Putamen (tissue), 1 donor: ENCODE measurements at places on chromosomes 11 and 22.

- peak; percentile 30 for DNase-seq
Observed at GRCh38 chr11:130180491-130180890, 20.9 kb downstream of the ST14 start.

GRCh38 chr11:961921-962320 is 36.3 kb downstream of the AP2A2 start:
- DNase-seq: no peak

GRCh38 chr11:113473983-113474361 is 1.2 kb downstream of the DRD2 start:
- DNase-seq: no peak

GRCh38 chr11:67253872-67254624 is 12.2 kb upstream of the GRK2 start:
- DNase-seq: no peak

DNA sequence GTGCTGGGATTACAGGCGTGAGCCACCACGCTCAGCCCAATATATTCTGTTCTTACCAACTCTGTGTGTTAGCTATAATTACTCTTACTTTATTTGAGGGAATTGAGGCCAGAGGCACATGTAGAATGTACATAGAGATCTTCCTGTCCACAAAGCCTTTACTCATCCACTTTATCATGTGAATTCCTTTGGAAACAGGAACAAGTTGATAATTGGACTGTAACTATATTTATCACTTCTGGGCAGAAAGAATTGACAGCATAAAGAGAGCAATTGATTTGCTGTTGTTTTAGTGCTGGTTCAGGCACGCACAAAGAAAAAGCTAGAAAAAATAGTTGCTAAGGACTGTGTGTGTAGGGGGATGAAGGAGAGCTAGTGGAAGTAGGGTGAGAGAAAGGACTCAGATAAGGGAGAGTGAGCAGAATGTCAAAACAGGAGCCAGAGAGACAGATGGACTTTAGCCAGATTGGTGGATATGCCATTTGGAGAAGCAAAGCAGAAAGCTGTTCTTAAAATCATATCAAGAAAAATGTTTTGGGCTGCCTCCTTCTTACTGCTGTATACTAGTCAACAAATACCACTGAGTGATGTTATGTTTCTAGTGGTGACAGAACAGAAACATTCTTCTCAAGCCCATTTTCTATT is 929.8 kb upstream of the CNTN5 start:
- DNase-seq: no peak

GRCh38 chr11:122741613-122742300 is 86.2 kb downstream of the UBASH3B start:
- DNase-seq: no peak

DNA sequence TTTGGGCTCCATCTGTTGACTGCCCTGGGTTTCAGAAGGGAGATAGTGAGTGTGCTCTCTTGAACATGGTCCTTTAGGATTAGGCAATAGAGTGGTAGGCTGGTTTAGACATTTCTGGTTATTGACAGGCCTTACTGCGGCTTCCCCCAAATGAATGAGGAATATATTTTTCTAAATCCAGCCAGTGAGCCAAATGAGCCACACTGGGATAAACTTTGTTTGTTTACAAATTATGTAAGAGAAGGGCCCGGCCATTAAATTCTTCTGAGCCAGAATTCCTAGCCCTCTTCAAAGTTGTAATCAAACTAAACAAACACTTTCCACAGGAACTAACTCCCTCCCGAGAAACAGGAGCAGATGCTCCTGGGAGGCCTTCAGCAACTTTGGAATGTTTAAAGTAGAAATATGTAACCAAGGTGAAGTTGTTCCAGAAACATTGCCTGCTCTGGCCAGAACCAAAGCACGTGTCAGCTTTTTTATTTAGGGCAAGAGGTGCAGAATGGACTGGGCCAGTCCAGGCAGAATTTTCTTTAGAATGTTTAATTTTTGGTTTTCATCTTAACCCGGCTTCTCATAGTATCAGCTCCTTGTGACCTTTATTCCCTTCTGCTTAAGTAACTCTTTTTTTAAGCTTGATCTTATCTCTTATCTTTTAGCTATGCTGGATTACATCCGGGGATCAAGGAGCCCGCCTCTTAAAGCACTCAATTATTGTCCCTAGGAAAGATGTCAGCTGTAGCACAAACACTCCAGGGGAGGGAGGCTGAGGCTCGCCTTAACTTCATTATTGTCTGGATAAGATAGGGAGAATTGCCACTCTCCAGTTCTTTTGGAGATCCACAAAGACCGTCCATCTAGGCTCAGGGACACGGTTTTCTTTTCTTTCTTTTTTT is 28.7 kb downstream of the ZNRF3 start:
- DNase-seq: no peak

GRCh38 chr22:47014636-47015345 is 252.3 kb downstream of the TBC1D22A start:
- no peak for DNase-seq

GRCh38 chr22:41909310-41910049 is 5.4 kb downstream of the SHISA8 start:
- no peak for DNase-seq

- no peak for DNase-seq
Observed at GRCh38 chr22:32996702-32997101, 61.5 kb downstream of the SYN3 start.

GRCh38 chr11:67415501-67416304 is at the start of gene CARNS1:
TSS of gene CARNS1 (plus strand) at chr11:67415678. CDS start at chr11:67416200, 522 bp downstream.
- DNase-seq: peak; percentile 83

DNA sequence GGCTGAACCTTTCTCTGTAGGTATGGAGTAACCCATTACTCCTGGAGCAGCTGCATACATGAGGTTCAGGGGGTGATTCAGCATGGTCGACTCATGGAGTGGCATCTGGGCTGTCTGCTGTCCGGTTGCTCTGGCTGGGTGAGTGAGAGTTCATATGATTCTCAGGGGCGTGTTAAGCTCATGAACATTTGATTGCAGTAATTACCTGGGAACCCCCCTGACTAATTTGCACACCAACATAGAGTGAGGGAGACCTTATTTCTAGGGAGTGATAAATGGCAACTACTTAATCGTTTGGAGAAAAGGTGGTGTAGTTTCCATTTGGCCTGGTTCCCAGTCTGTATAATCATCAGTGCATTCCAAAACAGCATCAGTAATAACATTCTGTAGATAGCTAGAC is 661.9 kb downstream of the ETS1 start:
- DNase-seq: no peak

- peak; percentile 23 for DNase-seq
Observed at GRCh38 chr11:19947537-19948114, 212.6 kb downstream of the DBX1 start.

GRCh38 chr11:81744336-81745116 is 989.1 kb downstream of the FAM181B start:
- DNase-seq: no peak

GRCh38 chr11:60734279-60734678 is 9.8 kb downstream of the MS4A18 start:
- DNase-seq: no peak

DNA sequence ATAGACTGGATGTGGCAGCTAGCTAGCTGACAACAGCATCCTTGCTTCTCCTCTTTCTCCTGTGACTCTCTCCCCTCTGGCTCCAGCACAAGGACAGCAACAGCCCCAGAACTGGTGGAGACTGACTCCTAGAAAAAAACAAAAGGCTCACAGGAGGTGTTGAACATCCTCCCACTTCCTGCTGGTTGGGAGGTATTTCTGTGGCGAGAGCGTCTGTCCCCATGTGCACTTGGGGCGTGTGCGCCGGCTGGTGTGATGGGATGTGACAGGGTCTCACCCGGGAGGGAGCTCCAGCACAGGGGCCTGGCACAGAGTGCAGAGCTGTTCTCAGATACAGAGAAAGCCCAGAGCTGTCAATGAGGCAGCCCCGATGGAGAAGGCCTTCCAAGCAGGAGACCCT is 107.2 kb upstream of the E2F8 start:
- no peak for DNase-seq

- DNase-seq: no peak
Observed at GRCh38 chr11:119712459-119713358, 16.3 kb downstream of the NECTIN1 start.
